Cerebellum (tissue), 4 donors: ENCODE measurements at places on chromosomes 3 and 15. TPM values are rescaled to one million over a fixed set of nuclear protein-coding genes. Genes with fewer than 3 reads are reported as not detected.

GRCh38 chr3:170179432-170179831 is 2.1 kb downstream of the PHC3 start:
- no peak for DNase-seq

- no peak for DNase-seq
Measured at GRCh38 chr3:186414735-186415419, 52.8 kb upstream of the DGKG start.

DNA sequence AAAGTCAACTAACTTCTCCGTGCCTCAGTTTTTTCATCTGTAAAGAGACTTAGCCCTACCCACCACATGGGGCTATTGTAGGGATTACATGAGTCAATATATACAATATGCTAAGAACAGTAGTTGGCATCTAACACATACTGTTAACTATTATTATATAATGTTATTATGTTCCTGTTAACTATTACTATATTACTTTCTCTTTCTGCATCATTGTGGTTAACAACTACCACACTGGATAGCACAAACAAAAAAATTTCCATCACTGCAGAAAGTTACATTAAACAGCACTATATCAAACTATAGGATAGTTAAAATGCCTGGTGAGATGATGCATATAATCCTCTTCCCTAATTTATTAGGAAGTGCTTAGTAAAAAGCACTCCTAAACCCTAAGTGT is 23.7 kb downstream of the STAG1 start:
- DNase-seq, result no peak

- DNase-seq, result peak; percentile 65
Measured at GRCh38 chr3:42780892-42781700, 8.0 kb upstream of the CCDC13 start.

GRCh38 chr3:69959581-69959980 is 40.0 kb upstream of the SAMMSON start:
- DNase-seq, result no peak

- no peak for DNase-seq
Measured at GRCh38 chr15:72160696-72161245, 36.8 kb downstream of the GRAMD2A start.

- DNase-seq, result no peak
Measured at GRCh38 chr3:171320750-171321558, 139.3 kb downstream of the TNIK start.

GRCh38 chr15:100693451-100693850 is 91.1 kb downstream of the ASB7 start:
- DNase-seq, result no peak

- no peak for DNase-seq
Measured at GRCh38 chr3:81443457-81443782, 318.0 kb downstream of the GBE1 start.

- no peak for DNase-seq
Measured at GRCh38 chr3:113212150-113212843, 940 bp downstream of the BOC start.

- no peak for DNase-seq
Measured at GRCh38 chr3:63766261-63766660, 52.8 kb upstream of the C3orf49 start.

DNA sequence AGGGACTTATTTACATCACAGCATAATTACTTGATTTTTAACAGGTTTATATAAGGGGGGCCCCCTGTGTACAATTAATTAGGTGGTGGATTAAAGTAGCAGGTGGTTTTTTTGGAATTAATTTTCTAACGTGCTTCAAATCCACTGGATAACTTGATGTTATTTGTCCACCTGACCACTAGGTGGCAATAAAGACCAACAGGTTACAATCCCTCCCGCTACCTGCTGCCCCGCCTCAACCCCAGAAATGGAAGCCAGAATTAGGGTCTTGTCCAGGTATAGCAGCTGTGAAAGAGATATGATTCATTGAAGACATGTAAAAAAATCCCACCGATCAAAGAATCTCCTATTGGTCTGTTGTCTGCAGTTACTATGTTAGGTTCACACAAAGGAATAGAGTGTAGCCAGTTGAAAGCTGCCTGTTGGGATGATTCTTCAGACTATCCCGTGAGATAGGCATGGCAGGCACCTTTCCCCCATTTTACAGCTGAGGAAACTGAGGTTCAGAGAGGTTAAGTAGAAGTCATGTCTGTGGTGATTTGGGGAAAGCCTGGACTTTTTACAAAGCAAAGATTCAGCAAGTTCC is 44.0 kb downstream of the MFSD1 start:
- peak; percentile 38 for DNase-seq

- DNase-seq, result no peak
Measured at GRCh38 chr15:75750261-75751050, 37.8 kb upstream of the CSPG4 start.

GRCh38 chr15:91895051-91895450 is 41.5 kb downstream of the SLCO3A1 start:
- DNase-seq, result no peak

DNA sequence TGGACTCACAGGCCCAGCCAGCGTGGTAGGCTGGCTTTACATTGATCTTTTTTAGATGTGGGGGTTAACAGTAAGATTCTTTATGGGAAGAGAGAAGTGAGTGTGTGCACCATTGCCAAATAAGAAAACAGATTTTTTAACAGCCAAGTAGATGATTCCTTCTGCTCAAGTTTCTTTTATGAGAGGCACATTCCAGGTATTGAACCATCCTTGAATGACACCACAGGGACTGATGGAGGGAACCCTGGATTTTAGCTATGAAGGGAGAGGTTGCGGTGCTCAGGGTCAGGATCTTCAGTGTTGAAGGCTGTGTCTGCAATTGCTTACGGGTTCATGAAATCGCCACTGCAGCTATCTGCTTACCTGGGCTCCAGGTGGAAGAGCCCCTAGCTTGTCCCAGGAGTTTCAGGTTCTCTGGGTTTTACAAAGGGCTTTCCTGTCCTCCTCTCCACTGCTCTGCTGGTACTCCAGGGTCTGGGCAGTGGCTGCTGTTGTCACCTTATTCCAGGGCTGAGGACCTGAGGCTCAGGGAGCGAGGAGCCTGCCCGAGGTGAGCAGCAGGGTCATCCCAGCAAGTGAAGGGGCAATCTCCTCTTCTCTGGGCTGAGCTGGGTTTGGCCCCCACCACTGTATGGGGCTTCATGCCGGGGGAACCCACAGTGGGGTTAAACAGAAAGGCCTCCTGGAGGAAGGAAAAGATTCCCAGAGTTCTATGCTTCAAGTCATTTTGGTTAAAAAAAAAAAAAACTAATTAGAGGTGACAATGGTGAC is 53.4 kb downstream of the SMAD6 start:
- DNase-seq, result no peak

DNA sequence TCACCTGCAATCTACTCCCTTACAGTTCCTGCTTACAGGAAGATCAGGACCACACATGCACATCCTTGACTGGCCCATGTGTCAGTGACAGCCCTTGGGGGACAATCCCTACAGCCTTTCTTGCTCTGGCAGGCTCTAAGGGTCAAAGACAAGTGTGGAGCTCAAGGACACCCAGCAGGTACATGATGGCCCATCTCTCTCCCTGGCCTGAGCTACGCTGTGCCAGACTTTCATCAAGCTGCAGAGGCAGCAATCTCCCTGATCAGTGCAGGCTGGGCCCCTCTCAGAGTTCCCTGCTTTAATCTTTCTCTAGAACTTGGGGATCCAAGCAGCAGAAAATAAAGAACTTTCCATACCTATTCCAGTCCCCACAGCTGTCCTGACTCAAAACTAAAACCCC is 2.6 kb downstream of the SEMA7A start:
- peak; percentile 24 for DNase-seq

DNA sequence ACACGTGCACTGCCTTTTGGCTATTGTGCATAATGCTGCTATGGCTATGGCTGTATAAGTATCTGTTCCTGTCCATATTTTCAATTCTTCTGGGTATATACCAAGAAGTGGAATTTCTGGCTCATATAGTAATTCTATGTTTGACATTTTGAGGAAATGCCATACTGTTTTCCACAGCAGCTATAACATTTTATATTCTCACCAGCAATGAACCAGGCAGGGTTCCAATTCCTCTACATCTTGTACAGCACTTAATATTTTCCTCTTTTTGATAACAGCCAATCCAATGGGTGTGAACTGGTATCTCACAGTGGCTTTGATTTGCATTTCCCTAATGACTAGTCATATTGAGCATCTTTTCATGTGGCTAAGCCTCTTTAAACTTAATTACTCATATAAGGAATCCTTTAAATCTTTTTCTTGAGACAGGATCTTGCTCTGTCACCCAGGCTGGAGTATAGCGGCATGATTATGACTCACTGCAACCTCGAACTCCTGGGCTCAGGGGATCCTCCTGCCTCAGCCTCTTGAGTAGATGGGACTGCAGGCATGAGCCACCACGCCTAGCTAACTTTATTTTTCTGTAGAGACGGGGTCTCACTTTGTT is 38.1 kb upstream of the IGDCC4 start:
- DNase-seq, result no peak

DNA sequence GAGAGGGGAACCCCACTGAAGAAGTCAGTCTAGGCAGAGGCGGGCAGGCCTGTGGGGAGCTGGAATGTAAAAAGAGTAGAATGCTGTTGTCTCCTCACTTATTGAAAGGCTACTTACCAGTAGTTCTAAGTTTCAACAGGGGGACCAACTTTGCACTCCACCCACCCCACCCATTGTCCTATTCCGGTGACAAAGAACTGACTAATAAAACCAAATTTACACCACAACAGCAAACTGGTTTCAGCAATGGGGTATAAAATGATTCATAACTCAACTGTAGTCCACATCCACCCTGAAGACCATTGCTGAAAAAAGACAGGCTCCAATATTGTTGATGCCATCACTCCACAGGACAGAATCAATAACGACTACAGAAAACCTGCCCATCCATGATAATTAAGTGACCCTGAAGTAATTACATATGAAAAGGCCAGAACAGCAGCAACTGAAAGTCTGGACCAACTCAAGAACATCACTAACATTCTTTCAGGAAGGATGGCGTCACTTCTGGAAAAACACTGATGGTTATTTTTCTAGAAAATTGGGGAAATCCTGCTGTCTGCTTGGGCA is 80.2 kb downstream of the ABI3BP start:
- DNase-seq, result no peak

DNA sequence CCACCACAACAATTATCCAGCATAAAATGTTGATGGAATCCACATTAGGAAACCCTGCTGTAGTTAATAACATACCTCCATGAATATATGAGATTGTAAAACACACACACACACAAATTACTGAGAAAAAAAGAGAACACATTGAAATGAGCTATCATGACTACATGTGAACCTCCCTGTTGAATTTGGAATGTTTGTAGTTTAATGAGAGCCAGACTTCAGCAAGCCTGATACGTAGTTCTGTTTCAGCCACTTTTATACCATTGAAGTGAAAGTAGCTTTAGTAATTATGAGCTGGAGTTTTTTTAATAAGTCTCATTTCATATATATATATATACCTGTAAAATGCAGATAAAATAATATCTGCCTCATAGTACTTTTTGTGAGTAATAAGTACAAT is 1146.4 kb downstream of the NAALADL2 start:
- DNase-seq, result no peak

DNA sequence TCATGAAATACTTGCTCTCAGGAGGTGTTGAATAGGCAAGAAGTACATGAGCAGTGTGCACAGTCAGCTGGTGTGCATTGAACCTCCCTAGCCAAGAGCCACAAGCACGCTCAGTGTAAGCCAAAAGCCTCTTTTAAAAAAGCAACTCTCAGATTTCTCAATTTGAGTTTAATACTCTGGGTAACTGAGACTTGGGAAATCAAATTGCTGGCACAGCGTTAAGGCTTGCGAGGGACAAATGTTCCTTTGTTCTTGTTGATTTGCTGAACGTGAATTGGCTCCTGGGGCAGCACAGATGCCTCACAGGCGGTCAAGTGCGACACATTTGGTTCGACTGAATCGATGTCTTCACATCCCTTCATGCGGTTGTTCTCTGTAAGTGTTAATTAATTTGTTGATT is at the start of gene FAM240A:
TSS of gene FAM240A (plus strand) at position 202 of the 400 bp plus-strand sequence. CDS start at position 361, 159 bp downstream.
- DNase-seq, result no peak

DNA sequence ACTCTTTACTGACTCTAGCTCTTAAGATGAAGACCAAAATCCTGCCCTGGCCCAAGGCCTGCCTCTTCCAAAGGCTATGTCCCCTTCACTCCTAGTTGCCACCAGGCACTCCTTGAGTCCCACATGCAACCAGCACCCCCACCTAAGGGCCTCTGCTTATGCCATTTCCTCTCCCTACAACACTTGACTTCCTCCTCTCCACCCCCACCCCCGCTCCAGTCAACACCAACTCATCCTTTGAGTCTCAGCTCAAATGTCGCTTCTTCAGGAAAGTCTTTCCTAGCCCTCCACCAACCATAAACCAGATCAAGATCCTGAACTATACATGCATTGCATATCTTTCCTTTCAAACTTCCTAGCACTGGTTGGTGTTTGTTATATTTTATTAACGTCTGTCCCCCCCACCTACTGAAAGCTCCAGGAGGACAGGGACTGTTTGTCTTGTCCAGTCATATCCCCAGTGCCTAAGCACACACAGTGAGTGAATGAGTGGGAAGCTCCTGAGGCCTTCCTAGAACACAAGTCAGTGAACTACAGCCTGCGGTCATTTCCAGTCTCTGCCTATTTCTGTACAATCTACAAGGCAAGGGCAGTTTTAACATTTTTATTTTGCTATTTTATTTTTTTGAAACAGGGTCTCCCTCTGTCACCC is 7.3 kb downstream of the TBC1D2B start:
- DNase-seq, result no peak

DNA sequence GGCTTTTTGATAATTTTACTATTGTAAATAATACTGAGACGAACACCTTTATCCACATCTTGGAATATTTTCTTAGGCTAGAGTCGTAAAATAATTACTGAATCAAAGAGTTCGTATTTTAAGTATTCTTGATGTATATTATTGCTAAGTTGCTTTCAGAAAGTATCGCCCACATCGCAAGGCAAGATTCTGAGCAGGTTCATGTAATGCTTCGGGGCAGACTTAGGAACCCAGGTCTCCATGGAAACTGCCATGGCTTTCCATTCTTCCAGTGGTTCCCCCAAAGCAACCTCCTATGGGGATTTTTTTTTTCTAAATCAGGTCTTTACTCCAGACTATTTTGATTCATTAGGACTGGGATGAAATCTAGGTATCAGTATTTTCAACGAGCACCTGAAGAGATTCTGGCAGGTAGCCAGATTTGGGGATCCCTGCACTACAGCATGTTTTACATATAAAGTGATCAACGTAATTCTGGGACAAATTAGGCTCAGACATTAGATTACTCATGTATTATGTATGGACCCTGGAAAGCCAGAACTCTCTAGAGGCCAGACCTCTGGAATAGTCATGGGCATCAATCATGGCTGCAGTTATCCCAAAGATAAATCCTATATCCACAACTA is 86.5 kb downstream of the B3GNT5 start:
- no peak for DNase-seq

GRCh38 chr3:39065197-39065596 is 13.4 kb downstream of the WDR48 start:
- DNase-seq, result peak; percentile 11

- no peak for DNase-seq
Measured at GRCh38 chr15:90031231-90031791, 30.2 kb downstream of the ZNF710 start.

Gene DOCK3
- 30.4 TPM for total RNA-seq

Gene XIRP1
- not detected for total RNA-seq

Gene TAGLN3
- total RNA-seq, result 91.8 TPM

Gene DUOXA2
- total RNA-seq, result not detected

Gene DPH6
- 27.2 TPM for total RNA-seq

Gene LDHAL6B
- total RNA-seq, result not detected

Gene C3orf22
- 0.18 TPM for total RNA-seq

Gene RETNLB
- total RNA-seq, result not detected

Gene ADCY5
- 23.5 TPM for total RNA-seq

Gene NRG4
- total RNA-seq, result 2.2 TPM

Gene XCR1
- total RNA-seq, result not detected
